ENCODE measurements at places on chromosomes 7 and 10.

- DNase-seq = peak; percentile 93
Measured at GRCh38 chr7:95596198-95597063, at the start of gene PDK4. TSS of gene PDK4 (minus strand) at chr7:95596516. CDS start at chr7:95596293, 223 bp downstream.

DNA sequence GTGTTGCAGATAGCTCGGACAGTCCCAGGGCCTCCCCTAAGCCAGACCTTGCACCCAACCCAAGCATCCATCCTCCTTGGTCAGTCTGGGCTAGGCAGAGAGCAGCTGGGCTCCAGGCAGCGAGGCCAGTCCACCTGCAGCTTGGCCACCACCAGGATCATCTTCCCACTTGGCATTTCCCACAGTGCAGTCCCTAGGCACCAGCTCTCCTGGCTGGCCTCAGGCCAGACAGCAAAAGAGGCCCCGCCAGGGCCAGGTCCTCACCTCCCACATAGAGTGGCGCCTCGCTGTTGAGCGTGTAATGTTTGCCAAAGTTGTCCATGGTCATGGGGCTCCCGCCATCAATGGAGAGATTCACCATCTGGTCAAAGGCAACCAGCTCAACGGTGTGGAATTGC is 171.7 kb downstream of the LCOR start:
- no peak for DNase-seq

- no peak for DNase-seq
Measured at GRCh38 chr10:131656009-131656408, 244.8 kb upstream of the PPP2R2D start.

GRCh38 chr10:12181065-12181775 is 14.5 kb downstream of the NUDT5 start:
- DNase-seq = no peak

DNA sequence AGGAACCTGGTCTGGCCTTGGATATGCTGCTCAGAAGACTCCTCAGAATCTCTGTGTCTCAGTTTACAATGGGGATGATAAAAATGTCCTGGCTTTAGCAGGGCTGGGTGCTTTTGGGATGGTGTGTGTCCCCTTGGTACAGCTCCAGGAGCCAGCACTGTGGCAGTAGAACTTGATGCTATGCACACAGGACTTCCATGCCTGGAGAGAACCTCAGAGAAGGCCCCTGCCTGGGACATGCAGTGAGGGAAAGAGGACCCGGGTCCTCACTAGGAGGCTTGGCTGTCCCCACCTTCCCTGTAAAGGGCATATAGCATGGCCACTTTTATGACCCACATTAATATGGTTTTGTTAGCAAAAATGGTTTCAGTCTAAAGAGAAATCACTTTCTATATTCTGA is 100.5 kb downstream of the GLRX3 start:
- DNase-seq = peak; percentile 26

GRCh38 chr10:126042354-126042753 is 146.0 kb downstream of the FANK1 start:
- no peak for DNase-seq

DNA sequence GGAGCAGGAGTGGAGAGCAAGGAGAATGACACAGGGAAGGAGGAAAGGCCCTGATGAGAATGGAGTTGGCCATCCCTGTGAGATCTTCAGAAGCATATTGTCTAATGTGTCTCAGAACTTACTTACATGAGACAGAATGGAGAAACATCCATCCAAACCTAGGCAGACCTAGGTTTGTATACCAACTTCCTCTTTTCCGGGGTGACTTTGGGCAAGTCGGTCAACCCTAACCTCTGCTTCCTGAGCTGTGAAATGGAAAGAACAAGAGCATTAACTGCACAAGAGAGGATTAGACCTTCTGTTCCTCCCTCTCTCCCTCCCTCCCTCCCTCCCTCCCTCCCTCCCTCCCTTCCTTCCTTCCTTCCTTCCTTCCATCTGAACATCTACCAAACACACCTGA is 4.5 kb downstream of the GHRHR start:
- DNase-seq = no peak

DNA sequence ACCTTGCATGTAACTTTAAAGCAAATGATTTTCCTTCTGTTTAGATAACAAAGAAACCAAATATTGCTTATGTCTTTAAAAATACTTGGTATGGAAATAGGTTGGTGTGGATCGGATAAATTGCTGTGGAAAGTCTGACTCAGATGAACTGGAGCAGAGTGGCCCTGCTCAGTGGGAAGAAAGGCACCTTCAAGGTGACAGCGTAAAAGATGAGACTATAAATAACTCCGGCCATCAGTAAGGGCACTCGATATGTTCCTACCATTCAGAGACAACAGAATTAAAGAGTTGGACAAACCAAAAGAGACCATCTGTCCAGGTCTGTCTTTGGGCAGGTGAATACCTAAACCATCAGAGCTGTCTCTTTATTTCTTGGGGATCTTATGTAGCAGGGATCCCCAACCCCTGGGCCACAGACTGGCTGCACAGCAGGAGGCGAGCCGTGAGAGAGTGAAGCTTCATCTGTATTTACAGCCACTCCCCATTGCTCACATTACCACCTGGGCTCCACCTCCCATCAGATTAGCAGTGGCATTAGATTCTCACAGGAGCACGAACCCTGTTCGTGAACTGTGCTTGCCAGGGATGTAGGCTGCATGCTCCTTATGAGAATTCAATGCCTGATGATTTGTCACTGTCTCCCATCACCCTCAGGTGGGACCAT is 357.1 kb downstream of the PRPF18 start:
- no peak for DNase-seq

DNA sequence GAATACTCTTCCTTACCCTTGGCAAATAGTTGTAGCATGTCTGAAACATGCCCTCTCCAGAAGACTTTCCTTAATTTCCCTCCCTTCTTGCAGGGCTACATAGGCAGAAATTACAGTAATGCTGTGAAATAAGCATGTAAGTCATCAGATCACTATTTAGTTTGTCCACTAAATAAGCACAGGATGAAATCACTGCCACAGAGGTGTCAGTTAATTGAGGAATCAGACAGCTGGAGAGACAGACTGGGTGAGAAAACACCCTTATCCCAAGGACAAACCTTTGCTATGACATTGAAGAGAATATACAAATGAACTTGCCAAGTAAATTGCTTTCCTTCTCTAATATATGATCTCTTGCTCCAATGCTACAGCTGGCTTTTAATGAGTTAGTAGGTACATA is 129.3 kb downstream of the CHRM2 start:
- no peak for DNase-seq

DNA sequence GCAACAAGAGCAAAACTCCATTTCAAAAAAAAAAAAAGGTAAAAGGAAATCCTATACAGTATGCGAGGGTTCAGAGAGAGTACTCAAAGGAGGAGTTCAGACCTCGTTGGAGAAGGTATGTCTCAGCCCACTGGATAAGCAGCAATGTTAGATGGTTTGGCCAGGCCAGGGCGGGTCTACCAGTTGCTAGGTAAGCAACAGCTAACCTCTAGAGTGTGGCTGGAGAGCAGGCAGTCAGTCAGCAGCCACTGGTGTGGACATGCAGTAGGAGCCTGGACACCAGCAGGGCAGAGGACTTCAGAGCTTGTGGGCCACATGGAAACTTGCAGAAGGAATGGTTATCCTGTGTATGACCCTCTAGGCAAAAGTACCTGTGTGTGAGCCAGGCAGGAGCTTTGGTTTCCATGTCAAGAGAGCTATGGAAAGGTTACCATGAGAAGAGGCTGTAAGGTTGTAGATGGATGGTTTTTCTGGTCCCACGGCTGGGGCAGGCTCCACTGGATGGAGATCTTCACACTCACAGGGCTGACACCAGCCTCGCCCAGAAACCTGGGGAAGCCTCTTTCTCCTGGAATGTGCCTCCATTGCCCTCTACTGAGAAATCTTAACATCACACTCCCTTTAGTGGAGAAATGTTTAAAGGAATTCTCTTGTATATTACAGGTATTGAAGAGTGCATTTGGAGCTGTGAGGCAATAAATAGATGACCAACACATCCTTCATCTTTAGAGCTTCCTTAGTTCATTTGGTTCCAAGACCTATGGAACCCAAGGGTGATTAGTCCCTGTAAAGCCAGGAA is 63.6 kb downstream of the CCDC186 start:
- DNase-seq = no peak

GRCh38 chr7:25863729-25864110 is 288.3 kb upstream of the NFE2L3 start:
- no peak for DNase-seq

- DNase-seq = no peak
Measured at GRCh38 chr7:150998341-150998740, 7.5 kb downstream of the NOS3 start.

DNA sequence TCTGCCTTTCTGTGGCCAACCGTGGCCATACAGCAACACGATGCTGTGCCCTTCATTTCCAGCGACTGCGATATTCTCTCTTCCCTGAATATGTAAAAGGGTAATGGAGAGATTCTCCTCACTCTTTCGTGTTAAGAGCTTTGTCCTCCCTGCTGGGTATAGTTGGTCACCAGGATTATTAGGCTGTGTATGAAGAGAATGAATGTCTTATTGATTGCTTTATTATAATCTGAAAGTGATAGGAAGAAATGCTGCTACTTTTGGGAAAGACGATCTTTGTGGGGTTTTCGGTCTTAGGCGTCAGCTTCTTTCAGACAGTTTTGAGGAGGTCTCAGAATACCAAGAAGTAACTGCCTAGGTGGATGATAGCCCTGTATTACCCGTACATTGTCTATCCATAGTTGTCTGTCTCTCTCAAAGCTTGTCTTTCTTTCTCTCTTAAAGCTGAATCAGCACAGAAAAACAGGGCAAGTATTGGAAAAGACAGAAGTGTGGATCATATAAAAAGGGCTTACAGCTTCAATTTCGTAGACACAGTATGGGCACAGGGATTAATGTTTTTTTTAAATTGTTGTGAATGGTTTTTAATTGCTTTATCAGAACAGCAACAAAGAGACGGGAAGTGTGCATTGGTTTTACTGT is 1.2 kb downstream of the AHCYL2 start:
- DNase-seq = no peak

- peak; percentile 57 for DNase-seq
Measured at GRCh38 chr10:44864051-44864450, 47.1 kb upstream of the TMEM72 start.

DNA sequence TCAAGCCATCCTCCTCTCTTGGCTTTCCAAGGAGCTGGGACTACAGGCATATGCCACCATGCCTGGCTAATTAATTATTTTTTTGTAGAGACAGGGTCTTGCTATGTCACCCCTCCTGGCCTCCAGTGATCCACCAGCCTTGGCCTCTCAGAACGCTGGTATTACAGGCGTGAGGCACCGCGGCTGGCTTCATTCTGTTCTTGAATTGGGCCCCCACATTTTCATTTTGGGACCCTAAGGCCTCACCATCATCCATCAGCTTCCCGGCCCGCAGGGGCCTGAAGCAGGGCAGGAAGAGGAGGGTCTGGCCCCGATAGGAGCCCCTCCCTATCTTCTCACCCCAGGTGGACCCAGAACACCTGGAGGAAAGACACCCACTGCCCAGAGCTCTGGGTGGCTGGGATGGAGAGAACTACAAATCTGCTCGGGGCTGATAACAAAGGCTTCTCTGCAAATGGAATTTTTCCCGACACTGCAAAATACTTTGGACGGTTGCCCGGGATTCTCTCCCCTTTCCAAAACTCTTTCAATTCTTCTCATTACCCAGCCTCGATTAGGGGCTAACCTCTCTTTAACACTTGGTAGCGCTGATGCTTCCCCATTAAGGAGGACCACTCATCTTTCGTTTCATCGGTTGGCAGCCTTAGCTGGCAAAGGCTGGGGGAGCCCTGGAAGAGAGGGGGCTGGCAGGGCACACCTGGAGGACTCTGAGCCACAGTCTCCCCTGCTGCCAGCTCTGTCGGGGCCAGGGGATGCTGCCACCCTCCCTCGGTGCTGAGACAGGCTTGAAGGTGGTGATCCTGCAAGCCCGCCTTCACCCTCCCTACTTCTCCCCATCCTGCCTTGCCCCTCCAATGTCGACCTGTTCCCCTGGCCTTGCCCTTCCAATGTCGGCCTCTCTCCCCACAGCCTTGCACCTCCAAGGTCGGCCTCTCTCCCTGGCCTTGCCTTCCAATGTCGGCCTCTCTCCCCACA is 81.0 kb upstream of the GNA12 start:
- peak; percentile 9 for DNase-seq

DNA sequence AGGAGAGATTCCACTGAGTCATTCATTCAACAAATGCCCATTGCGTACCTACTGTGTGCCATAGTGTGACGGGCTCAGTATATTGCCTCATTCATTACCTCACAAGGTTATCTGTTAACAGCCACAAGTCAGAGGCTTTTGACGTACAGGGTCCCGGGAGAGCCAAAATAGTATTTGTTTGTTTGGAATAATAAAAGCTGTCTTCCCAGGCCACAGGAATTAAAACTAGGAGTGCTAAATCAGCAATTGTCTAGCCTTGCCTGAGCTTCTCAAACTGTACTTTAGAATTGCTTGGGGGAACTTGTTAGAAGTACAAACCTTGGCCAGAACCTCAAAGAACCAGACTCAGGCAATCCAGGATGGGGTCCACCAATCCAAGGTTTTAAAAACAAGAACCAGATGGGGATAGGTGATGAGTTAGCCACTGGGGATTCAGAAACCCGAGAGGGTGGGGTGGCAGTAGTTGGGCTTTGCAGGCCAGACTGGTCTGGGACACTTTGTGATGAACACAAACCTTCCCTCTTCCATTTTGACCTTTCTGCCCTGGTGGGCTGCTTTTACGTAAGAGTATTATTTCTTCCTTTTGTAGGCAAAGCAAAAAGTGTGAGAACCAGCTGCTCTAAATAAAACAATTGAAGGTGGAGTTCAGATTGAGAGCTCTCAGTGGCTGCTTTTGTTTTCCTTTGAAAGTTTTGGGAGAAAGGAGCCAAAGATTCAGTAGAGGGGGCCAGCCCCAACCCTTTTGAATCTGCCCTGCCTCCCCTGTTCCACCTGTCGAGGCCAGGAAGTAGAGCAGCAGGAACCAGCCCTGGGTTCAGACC is 113.0 kb upstream of the ANLN start:
- no peak for DNase-seq
